HTR-8/SVneo (cell line): ENCODE measurements at places on chromosomes 6 and 20.

- DNase-seq, result no peak
Measured at GRCh38 chr6:170212956-170213636, 77.8 kb downstream of the DLL1 start.

DNA sequence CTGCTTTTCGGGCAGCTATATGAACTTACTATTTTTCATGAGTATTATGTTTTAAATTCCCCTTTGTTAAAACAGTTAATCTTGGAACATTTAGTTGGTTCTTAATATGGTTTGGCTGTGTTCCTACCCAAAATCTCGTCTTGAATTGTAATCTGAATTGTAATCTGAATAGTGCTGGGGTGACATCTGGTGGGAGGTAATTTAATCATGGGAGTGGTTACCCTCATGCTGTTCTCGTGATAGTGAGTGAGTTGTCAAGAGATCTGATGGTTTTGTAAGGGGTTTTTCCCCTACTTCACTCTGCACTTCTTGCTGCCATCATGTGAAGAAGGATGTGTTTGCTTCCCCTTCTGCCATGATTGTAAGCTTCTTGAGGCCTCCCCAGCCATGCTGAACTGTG is 305.4 kb upstream of the MAP3K7 start:
- no peak for DNase-seq

DNA sequence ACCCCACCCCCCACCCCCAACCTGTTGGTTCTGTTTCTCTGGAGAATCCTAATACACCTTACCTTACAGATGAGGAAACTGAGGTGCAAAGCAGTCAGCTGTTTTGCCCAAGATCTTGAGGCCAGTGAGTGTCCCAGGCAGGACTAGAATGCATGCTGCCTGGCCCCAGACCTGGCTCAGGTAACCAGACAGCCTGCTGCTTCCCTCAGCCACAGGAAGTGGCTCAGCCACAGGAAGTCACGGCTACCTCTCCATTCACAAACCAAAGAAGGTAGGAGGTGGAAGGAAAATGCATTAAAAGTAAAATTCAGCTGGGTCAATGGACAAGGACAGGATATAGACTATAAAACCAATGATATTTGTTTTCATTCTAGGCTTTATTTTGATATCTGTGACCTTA is 517.6 kb downstream of the CD83 start:
- no peak for DNase-seq

GRCh38 chr6:37202788-37203491 is 33.0 kb downstream of the PIM1 start:
- DNase-seq, result no peak

DNA sequence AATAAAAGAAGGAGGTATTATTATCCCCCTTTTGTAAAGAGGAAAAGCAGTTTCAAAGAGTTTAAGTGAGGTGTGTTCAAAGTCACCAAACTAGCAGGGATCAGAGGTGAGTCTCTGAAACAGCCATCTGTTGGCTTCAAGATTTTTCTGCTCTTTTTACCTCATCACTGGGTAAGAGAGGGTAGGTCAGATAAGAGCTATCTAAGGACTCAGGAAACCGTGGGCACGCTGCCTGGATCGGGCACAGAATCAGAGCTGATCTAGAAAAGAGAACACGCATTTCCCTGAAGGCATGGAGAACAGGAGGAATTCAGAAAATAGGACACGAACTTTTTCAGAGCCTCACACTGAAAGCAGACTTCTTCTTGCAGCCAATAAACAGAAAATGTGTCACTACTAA is 65.8 kb upstream of the LY86 start:
- no peak for DNase-seq
